ENCODE measurements at places on chromosomes 13 and 19.

GRCh38 chr13:110121422-110122083 lies 185.4 kb downstream of the COL4A1 start:
- DNase-seq = no peak

- DNase-seq = no peak
Measured at GRCh38 chr19:49421039-49421877, 2.0 kb downstream of the PTH2 start.

DNA sequence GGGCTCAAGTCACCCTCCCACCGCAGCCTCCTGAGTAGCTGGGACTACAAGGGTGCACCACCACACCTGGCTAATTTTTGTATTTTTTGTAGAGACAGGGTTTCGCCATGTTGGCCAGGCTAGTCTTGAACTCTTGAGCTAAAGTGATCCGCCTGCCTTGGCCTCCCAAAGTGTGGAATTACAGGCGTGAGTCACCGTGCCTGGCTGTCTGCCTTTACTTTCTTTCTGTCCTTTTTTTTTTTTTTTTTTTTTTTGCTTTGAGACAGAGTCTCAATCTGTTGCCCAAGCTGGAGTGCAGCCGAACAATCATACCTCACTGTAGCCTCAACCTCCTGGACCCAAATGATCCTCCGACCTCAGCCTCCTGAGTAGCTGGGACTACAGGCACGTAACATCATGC lies 25.0 kb upstream of the OR1M1 start:
- no peak for DNase-seq

GRCh38 chr13:71967990-71968389 lies 101.0 kb upstream of the DACH1 start:
- no peak for DNase-seq

DNA sequence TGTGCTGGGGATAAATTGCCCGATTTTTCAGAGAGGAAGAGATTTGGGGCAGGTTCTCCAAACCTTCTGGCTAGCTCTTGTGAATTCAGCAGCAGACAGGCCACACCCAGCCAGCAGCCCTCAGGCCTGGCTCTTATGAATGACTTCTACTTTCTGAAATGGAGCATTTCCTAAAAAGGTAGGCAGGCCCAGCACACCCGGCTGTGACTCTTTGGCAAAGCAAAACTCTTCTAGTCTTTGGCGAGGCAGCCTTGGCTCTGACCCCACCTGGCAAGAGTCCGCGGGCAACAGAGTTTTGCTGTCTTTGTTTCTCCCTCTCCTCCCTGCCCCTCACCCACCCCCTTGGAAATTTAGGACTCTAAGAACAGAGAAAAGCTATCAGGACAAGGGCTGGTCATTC lies 221.2 kb downstream of the ZNF536 start:
- no peak for DNase-seq

- no peak for DNase-seq
Measured at GRCh38 chr13:44106266-44107152, 226.8 kb downstream of the LACC1 start.

DNA sequence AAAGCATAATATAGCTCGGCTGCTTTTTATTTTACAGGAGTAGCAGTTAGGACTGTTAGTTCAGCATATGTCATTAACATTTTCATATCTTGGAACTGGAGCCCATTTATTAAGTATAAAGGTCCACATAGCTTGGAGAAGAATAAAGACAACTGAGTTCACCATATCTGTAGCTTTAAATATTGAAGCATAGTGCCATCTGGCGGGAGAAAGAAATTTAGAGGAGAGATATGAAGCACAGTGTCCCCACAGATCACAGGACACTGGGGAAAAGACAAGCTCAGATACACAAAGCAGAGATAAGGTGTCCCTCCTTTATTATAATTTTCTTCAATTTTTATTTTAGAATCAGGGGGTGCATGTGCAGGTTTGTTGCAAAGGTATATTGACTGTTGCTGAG lies 104.7 kb upstream of the FREM2 start:
- no peak for DNase-seq

- no peak for DNase-seq
Measured at GRCh38 chr19:18607226-18608101, 865 bp upstream of the CRLF1 start.

- no peak for DNase-seq
Measured at GRCh38 chr13:45149964-45150363, 29.7 kb downstream of the GTF2F2 start.

GRCh38 chr13:87820241-87820640 lies 149.1 kb downstream of the SLITRK5 start:
- no peak for DNase-seq

DNA sequence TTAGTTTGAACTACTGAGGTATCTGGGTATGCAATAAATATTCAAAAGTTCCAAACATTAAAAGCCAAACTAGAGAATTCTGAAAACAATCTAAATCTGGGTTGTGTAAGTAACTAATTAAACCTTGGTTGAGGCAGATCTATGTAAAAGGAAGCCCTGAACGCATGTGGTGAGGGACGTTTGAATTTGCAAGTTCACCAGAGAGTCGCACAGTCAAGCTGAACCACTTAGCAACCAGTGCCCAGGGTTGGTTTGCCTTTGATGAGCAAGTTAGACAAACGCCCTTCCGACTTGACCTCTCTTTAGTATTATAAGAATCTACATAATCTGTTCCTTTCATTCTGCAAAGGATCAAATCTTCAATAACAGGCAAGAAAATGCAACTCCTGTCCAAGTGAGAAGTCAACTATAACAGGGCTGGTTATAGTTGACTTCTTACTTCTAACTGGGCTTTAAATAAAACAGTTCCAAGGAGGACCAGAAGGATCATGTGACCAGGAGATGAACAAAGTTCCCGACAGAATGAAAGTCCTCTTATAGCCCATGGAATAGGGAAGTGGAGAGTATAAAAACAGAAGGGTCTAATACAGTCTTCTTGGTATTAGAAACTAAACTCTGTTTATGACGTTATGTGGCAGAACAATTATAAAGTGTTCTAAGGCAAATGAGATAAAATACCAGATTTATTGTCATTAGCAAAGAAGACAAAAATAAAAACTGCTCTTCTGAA lies 40.6 kb downstream of the PHF11 start:
- DNase-seq = no peak

- no peak for DNase-seq
Measured at GRCh38 chr13:19818223-19818842, 35.6 kb upstream of the PSPC1 start.

DNA sequence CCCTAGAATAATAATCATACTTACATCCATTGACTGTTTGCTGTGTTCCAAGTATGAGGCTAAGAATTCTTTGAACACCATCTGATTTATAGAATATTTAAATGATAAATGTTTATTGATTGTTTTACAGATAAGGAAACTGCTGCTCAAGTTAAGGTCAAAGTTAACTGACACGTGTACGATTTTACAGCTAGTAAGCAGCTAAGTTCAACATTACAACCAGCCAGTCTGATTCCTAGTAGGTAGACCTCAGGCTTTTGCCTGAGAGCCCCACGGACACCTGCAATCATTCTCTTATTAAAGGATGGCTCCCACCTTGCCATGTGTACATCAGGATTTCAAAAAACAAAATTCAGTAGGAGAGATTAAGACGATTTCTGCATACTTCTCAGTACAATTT lies 141.9 kb downstream of the SPRY2 start:
- DNase-seq = no peak

DNA sequence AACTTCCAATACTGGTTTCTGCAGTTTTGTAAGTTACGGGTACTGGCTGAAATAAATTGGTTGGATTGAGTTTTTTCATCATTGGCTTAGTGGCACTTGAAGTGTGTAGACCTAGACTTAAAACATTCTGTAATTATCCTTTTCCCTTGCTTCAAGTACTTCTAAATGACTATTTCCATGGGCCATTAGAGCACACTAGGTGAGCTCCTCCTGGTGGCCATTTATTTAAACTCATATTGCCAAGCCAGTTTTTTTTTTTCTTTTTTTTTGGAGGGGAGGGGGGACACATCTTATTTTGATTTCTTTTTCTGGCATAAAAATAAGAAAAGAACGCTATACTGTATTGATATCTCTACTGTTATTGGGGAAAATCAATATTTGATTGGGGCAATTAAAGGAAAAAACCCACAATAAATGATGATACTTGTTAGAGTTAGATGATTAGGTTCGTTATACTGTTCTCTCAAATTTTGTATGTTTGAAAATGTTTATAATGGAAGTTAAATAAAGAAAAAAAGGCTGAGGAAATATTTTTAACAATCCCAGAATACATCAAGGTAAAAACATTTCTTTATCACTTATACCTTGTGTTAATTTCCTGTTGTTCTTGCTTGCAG lies 82.9 kb downstream of the PDS5B start:
- DNase-seq = no peak

GRCh38 chr19:45137179-45137761 lies 23.5 kb downstream of the NKPD1 start:
- DNase-seq = no peak

- no peak for DNase-seq
Measured at GRCh38 chr13:103788061-103788652, 721.9 kb upstream of the SLC10A2 start.

- DNase-seq = no peak
Measured at GRCh38 chr19:53037101-53038097, 7.1 kb upstream of the ERVV-2 start.

GRCh38 chr13:37049810-37050209 lies 9.7 kb downstream of the SUPT20H start:
- no peak for DNase-seq

GRCh38 chr19:44303976-44304568 lies 753 bp downstream of the ZNF235 start:
- no peak for DNase-seq

DNA sequence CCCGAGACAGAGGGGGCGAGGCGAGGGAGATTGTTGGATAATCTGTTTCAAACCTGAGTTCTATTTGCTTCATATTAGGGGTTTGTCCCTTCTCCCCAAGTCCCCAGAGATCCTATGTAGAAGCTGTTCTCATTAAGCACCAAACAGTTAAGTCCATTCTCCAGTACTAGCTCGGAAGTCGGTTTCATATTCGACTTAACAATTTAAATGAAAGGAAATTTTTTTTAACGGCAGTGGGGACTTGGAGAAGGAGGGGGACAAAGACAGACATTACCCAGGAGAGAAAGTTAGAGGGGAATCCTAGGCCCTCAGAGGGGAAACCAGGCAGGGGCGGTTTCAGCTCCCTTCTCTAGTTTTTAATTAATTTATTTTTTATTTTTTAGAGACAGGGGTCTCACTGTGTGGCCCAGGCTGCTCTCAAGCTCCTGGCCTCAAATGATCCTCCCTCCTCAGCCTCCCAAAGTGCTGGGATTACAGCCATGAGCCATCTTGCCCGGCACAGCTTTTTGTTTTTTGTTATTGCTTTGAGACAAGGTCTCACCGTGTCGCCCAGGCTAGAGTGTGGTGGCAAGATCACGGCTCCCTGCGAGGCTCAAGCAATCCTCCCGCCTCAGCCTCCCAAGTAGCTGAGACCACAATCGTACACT lies 13.7 kb upstream of the TLE2 start:
- DNase-seq = no peak

DNA sequence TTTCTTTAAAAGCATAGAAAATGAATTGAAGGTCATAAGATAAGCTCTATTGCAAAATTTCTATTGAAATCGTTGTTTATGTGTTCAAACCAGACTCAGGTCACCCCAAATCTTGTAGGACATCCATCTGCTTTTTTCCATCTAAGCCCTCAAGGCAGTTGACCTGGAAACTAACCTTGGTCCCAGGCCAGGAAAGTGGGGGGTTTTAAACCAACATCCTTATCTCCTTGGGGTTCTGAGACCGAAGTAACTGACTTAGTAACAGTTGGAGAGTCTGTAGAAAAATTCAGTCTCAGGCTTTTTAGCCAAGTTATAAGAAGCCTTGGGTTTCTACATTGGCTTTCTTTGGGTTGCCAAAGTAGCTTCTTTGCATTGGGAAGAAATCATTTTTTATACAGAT lies 23.4 kb downstream of the ZNF507 start:
- no peak for DNase-seq

DNA sequence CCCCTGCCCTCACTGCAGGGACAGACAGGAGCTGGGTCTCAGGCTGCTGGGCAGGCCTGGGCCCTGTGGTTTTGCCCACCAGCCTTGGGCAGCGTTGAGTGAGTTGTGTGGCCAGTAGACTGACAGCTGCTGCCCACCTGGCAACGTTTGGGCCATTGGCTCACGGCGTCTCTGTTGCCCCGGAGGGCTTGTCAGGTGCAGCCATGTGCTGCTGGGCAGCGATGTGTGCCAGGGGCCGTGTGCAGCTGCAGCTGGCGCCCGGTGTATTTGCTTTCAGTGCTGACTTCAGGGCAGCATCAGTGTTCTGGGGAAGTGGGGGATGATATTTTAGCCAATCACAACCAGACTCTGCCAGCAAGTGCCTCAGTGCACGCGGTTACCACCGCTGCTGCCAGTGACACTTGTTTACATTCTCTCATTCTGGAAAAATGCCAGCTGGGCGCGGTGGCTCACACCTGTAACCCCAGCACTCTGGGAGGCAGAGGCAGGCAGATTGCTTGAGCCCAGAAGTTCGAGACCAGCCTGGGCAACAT lies 10.6 kb downstream of the FZR1 start:
- DNase-seq = no peak

DNA sequence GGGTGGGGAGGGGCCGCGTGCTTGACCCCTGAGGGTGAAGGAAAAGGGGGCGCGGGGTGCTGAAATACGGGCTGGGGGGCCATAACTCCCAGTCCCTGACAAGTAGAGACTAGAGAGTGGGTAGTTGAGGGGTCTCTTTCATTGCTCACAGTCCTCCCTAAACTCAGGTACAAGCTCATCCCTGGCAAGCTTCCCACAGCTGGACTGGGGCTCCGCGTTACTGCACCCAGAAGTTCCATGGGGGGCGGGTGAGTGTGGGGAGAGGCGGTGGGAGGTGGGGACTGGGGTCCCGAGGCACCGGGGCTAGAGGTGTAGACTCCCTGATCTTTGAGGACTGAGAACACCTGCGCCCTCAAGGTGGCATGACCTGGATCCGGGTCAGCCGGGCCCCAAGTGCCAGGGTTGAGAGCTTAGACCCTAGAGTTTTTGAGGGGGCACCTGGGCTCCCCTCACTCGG lies 1.3 kb downstream of the ETV2 start:
- no peak for DNase-seq

DNA sequence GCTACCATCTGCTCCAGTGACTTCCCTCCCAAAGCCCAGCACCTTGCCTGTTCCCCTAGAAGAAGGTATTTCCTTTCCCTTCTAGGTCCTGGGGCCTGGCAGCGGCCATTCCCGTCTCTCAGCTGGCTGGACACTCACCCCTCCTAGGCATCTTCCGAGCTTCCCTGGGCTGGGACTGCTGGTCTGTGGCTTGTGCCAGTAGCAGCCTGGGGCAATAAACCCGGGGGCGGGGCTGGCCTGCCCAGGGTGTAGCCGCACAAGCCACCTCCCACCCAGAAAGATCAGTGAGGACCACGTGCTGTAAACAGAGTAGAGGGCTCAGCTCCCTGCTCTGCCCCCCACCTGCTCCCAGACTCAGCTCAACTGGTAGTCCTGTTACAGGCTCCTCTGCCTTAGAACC lies 15.0 kb downstream of the LIPE start:
- no peak for DNase-seq

- peak; percentile 42 for DNase-seq
Measured at GRCh38 chr19:35718345-35719041, 690 bp downstream of the KMT2B start.

DNA sequence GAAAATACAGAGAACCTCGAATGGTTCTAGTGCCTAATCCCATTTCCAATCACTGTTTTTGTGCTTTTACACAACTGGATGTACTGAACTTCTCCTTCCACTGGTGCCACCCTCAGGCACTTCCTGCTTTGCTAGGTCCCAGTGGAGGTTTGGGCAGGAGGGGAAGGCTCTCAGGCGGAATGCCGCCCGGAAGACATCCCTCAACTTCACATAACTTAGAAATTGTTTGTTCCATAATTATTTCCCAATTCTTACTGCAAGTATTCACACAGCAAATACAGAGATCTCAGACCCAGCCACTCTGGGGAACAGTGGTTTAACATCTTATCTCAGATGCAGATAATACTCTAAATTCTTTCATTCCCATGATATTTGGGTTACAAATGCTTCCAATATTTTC lies 195.7 kb upstream of the IPO5 start:
- no peak for DNase-seq
